NCI-H2029 treated with DMSO at 0.1 percent for 48 hours (cell line): ENCODE measurements at places on chromosomes 13 and 19.

GRCh38 chr13:35770756-35771297 is 294.3 kb upstream of the MAB21L1 start:
- DNase-seq: no peak

- DNase-seq: no peak
These were observed 2.4 kb upstream of the CYP2F1 start for GRCh38 chr19:41111750-41112295.

DNA sequence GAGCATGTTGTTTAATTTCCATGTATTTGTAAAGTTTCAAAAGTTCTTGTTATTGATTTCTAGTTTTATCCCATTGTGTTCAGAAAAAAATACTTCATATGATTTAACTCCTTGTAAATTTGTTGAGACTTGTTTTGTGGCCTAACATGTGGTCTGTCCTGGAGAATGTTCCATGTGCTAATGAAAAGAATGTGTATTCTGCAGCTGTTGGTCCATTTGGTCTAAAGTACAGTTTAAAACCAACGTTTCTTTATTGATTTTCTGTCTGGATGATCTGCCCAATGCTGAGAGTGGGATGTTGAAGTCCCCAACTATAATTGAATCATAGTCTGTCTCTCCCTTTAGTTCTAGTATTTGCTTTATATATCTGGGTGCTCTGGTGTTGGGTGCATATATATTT is 34.9 kb upstream of the TPP2 start:
- no peak for DNase-seq

DNA sequence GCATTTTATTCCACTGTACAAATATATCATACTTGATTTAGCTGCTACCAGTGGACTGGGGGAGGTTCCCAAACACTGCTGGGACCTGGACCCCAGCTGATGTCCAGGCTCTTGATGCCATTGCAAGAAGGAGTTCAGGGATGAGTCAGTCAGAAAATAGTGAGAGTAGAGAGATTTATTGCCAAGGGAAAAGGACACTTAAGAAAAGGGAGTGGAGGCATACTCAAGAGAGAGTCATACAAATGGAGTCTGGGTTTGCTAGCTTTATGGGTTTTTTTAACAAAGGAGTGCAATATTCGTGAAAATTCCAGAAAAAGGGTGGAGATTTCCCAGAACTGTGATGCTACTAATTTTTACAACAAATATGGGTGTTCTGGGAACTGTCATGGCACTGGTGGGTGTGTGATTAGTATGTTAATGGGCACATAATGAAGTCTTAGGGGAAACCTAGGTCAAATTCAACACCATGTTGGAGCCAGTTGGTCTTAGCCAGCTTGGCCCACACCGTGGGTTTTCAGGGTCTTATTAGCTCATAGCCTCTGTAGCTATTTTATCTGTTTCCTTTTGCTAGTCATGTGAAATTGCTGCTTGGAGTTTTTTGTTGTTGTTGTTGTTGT is 36.2 kb downstream of the GPC6 start:
- no peak for DNase-seq

DNA sequence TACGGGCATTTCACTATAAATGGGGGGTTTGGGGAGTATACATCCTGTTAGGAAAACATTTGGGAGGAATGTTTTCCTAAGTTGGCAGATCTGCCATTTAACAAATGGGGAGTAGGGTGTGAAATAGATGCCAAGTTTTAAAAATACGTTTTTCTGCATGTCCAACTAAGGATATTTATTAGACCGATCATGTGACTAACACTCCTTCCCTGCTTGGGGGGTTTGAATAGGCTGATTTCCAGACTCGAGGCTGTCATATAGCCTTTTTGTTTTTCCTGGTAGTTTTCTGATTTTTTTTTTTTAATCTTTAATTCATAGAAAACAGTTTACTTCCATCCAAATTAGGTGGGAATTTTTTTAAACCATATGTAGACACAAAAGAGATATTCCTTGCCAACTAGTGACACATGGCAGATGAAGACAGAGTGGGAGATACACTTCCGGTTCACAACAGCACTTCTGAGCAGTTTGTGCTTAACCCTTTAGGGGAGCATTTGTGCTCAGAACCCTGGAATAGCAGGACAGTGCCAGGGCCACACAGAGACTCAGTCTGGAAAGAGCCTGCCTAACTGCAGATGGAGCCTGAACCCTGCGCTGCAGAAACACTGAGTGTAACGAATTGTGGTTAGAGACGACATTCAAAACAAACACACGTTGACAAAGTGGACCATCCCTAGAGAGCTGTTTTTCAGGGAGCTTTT is 5.6 kb upstream of the GATAD2A start:
- DNase-seq: no peak

- DNase-seq: no peak
These were observed 41.5 kb downstream of the PTPRS start for GRCh38 chr19:5299137-5299536.

DNA sequence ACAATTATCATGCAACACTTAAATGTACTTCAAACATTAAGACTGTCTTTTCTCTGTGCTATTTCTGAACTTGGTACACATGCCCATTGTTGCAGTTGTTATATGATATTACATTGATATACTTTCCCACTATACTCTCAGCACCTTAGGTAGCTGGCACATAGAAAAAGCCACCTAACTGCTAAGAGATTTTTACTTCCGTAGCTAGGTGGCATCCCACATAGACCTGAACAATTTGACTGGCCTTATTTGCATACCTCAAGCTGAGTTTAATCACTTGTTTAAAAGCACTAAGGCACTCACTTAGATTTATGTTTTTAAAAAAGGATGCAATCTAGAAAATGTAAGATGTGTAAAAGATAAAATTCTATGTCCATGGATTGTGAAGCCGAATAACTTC is 194.2 kb downstream of the POU4F1 start:
- no peak for DNase-seq

- no peak for DNase-seq
These were observed 14.4 kb upstream of the GARIN5A start for GRCh38 chr19:50490991-50491472.

DNA sequence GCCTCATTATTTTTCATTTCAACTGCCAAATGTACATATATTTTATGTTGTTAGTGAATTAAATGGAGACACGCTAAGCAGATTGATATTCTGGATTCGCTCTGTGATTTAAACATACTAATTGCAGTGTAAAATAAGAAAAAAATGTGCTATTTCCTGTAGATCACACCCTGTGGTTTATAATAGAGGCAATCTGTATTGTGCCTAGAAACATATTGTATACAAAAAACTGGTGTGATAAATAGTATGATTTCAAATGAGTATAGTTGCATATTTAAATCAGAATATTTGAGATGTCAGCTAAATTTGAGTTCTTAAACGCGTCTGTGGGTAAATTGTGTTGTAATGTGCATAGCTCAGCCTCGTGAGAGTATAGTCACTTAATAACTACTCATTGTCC is 643.9 kb downstream of the TBC1D4 start:
- DNase-seq: no peak

- DNase-seq: no peak
These were observed 3.4 kb downstream of the PLIN5 start for GRCh38 chr19:4531562-4532165.

DNA sequence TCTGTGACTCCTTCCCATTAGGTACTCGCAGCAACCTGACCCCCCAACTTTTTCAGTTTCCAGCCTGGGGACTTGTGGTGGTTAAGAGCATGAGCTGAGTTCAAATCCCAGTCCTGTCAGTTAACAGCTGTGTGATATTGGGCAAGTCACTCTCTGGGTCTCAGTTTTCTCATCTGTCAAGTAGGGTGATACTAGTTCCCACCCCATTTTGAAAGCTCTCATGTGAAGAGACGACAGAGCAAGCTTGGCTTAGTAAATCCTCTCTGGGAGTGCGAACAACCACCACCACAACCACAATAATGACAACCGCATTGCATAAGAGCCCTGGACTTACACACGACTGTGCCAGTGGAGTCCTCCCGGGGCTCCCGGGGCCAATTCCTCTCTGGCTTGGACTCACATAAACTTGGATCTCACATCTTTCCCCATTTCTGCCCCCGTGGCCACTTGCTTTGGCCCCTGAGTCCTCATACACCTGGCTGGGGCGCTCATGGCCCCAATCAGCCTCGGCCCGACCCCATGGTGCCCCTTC is 454 bp downstream of the BLVRB start:
- no peak for DNase-seq

DNA sequence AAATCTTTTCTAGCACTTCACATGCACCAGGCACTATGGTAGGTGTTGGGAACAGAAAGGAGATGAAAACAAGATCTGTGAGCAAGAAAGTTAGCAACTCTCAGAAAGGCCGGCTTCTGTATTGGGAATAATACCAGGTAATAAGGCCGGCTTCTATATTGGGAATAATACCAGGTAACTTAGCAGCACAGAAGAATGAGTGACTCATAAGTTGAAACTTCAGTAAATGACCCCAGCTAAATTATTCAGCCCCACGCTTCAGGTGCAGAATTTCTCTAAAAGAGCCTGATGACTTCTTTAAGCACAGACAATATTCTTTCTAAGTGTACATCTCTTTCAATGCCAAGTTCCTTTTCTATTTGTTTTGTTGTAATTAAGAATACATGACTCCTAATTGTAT is 151.3 kb downstream of the MYO16 start:
- DNase-seq: no peak

GRCh38 chr13:57632276-57633140 is 964 bp downstream of the PCDH17 start:
- no peak for DNase-seq

GRCh38 chr13:42808341-42808940 is 27.1 kb downstream of the FAM216B start:
- no peak for DNase-seq

DNA sequence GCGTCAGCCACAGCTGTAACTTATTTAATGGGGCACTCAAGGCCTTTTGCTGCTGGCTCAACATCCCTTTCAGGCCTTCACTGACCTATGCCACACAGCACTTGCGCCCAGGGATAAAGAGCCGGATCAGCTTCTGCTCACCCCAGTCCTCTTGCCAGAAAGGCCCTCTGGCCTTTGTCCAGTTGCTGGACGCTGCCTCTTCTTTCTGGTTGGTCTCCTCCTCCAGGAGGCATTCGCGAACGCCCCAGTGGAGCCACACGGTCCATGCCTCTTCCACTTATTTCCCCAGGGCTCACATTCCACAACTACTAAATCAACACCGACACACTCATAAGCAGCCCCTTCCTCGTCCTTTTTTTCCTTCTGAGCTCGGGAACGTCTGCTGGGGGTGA is 3.7 kb upstream of the ZNF329 start:
- no peak for DNase-seq

- no peak for DNase-seq
These were observed 18.6 kb downstream of the NALCN start for GRCh38 chr13:101397742-101398141.

DNA sequence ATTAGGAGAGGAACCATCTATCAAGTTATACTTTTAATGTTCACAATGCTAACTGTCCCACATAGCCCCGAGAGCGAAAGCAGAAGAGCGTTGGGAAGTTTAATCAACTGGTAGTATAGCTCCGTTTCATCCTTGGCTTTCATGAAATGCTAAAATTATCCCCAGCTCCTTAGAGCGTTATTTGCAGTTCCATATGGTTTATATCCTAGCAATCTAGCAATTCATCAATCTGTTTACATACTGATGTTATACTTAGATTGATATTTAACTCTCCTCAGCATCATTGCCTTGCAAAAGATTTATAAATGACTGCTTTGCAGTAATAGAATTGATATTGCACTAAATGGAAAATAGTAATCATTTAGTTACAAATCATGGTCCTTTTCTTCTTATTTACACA is 419.8 kb downstream of the COG6 start:
- no peak for DNase-seq

DNA sequence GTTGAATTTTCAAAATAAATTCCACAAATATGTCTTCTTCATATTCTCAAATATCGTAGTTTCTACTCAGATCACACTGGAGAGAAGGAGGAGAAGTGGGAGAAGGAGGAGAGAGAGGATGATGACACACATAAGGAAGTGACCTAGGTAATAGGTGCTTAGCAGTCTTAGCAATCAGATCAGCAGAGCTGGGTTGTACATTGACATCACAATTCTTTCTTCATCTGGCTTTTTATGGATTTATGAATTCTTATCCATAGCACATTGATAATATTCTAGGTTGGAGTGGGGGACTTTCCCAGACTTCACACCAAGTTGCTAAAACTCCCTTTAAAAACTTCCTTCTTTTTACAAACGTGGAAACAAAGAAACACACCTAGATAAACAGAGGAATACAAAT is 86.9 kb downstream of the FGF9 start:
- DNase-seq: no peak

DNA sequence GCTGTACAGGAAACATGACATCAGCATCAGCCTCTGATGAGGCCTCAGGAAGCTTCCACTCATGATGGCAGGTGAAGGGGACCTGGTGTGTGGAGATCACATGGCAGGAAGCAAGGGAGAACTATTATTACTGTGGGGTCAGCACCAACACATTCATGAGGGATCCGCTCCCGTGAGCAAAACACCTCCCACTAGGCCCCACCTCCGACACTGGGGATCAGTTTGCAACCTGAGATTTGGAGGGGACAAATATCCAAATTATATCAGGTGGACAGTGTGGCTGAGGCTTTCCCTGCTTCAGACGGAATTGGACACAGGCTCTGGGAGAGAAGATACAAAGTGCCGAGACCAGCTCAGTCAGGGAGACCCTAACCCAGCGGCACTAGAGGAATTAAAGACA is 5.7 kb upstream of the ZNF792 start:
- no peak for DNase-seq

DNA sequence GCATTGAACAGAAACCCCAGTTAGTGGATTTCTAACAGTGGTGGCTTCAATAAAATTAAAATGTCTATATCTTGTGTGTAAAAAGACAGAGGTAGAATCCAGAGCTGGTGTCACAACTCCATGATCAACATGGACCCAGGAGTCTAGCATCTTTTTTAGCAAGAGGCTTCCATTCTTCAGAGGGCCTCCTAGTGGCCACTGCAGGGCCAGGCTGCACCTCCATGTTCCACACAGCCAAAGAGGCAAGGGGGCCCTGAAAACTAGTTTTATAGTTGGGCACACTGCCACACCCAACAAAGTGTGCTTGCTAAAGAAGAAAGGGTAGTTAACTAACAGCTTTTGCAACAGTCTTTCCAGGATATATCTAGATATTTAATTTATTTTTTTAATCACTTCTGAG is 12.9 kb downstream of the N4BP2L1 start:
- DNase-seq: no peak

GRCh38 chr13:97189928-97190327 is 32.2 kb upstream of the MBNL2 start:
- no peak for DNase-seq

- no peak for DNase-seq
These were observed 29.5 kb downstream of the PEPD start for GRCh38 chr19:33492090-33492489.

GRCh38 chr19:15138427-15138826 is 31.2 kb downstream of the SYDE1 start:
- DNase-seq: no peak

DNA sequence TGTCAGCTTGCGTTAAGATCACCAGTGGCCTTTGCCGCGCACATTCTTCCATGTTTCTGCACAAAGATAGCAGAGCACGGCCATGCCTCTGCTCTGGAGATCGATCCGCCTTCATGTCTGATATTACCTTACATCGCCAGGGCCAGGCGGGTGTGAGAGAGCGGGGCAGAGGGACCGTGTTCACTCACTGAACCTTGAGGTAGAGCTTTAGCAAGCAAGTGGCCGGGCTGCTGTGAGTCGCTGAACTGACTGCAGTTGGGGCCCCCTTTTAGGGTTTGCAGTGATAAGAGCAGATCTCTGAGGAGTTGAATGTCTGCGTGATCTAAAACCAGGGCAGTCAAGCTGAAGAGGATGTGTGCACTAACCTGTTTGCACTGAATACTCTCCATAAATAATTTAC is 275.4 kb upstream of the OBI1 start:
- DNase-seq: no peak
